ENCODE measurements at places on chromosomes 2 and 18.

- peak; percentile 57 for DNase-seq
These were observed 97.5 kb upstream of the CD302 start for GRCh38 chr2:159895258-159896065.

- no peak for DNase-seq
These were observed 146.7 kb downstream of the MBP start for GRCh38 chr18:76985951-76986236.

DNA sequence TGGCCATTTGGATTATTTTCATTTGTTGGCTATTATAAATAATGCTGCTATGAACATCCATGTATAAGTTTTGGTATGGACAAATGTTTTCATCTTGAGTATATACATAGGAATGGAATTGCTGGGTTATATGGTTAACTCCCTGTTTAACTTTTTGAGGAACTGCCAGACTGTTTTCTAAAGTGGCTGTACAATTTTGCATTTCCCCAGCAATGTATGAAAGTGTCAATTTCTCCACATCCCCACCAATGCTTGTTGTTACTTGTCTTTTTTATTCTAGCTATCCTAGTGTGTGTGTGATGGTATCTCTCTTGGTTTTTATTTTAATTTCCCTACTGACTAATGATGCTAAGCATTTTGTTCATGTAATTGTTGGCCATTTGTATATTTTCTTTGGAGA, 90.6 kb upstream of the CYP26B1 start:
- no peak for DNase-seq

DNA sequence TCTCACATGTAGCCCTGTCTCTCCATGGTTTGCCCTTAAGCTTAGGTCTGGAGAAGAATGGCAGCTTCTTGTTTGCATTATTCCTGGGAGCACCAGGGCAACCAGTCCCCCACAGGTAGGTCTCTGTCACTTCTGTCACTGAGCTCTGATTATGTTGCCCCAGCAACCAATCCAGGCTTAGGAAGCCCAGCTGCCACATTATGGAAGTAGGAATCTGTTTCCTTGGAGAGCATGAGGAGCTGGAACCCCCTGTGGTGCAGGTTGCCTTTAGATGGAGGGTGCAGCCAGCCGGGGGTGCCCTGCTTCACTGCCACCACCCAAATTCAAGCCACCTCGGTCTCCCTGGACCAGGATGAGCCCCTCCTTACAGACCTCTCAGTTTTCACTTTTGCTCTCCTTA, 4.8 kb downstream of the RESP18 start:
- no peak for DNase-seq

- no peak for DNase-seq
These were observed 1.8 kb downstream of the ASIC4 start for GRCh38 chr2:219515874-219516629.

DNA sequence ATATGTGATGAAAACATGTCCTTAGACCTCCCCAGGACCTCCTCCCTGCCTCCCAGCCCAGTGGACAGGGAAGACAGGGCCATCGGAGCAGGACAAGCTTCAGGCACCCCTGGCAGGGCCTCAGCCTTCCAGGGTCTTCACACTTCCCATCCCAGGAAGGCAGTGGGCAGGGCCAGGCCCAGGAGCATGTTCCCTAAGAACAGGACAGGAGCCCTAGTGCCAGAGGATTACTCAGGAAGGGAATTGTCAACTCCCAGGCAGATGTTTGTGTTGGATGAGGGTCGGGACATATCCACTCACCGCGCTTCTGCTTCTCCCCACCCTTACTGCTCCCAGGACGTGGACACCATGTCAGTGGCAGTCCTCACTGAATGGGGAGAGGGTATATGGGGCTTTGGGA, 138.9 kb downstream of the TNS1 start:
- no peak for DNase-seq

GRCh38 chr2:42013409-42013808, 34.4 kb upstream of the PKDCC start:
- no peak for DNase-seq

DNA sequence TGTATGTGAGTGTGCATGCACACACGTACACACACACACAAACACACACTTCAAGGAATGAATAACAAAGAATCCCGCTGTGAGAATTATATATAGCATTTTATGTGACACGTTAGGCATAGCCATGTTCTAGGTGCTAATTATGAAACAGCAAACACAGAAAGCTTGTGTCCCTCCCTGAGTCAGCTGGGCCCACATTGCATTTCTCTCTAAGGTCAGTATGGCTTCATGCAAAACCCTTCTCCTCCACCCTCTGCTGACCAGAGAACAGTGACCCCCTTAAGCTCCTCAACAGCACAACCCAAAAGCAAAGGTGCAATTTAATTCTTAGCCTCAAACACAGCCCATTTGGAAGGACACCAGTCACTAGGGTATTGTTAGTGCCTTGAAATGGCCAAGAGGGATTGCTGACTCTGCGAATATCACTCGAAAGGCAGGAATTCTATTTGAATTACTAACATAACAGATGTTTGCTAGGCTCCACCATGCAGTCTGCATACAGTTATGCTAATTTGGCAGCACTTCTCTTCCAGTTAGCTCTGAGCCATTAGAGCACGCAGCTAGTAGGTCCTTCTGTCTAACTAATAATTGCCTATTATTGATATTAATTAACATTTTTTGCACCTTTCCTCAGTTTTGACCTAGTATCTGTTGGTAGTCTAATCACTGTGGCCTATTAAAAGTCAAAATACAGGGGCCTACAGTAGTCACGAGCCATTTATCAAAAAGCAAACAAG, 149.0 kb downstream of the LNPK start:
- DNase-seq: no peak

- DNase-seq: no peak
These were observed 35.4 kb downstream of the TMX3 start for GRCh38 chr18:68679528-68679927.

DNA sequence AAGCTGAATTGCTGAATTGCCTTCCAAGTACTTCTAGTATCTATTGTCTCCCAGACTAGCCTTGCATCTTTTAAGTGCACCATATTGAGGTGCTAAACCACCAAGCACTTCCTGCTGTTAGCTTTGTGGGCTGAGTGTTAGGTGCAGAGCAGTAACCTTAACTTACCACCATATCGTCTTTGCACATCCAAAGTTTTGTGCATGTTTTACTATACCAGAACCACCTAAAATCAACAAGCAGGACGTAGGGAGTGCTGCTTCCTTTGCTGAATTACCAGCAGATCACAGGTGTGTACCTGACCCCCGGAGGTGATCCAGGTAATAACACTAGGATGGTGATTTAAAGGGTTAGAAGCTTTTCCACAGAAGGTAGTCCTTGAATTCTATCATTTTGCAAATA, 359.9 kb upstream of the HNRNPA3 start:
- DNase-seq: peak; percentile 69

- no peak for DNase-seq
These were observed 167.9 kb upstream of the NXPH2 start for GRCh38 chr2:138948070-138948539.

GRCh38 chr2:19688059-19688458, 213.7 kb downstream of the TTC32 start:
- no peak for DNase-seq

- no peak for DNase-seq
These were observed 56.5 kb downstream of the CIB4 start for GRCh38 chr2:26584656-26585055.

- DNase-seq: no peak
These were observed 301.4 kb upstream of the SYT4 start for GRCh38 chr18:43578706-43579105.

DNA sequence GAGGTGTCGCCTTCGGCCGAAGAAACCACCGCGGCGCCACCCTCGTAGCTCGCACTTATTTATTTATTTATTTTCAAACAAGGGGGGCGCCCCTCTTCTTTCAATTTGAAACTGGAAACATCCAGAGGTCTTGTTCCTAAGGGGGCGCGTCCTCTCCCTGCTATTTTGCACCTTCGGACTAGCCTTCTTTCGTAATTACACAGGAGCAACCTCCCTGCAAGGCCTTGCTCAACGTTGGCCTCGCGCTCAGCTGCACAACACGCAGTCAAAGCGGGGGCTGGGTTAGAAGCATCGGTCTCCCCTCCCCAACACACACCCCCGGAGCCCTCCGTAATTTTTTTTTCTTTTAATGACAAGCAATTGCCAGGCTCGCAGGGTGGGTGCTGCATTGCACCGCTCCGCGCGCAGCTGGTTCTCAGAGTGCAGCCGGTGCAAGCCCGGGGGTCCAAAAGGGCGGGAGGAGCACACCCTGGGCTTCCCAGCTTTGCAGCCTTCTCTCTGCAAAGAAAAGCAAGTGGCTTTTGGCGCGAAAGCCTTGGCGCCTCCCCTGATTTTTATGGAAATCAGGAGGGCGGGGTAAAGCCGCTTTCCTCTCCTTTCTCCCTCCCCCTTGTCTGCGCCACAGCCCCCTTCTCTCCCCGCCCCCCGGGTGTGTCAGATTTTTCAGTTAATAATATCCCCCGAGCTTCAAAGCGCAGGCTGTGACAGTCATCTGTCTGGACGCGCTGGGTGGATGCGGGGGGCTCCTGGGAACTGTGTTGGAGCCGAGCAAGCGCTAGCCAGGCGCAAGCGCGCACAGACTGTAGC, at the start of gene MYCN:
TSS of gene MYCN (plus strand) at position 697 of the 807 bp plus-strand sequence. CDS start 1,515 bp downstream, outside the sequence.
- DNase-seq: peak; percentile 67

DNA sequence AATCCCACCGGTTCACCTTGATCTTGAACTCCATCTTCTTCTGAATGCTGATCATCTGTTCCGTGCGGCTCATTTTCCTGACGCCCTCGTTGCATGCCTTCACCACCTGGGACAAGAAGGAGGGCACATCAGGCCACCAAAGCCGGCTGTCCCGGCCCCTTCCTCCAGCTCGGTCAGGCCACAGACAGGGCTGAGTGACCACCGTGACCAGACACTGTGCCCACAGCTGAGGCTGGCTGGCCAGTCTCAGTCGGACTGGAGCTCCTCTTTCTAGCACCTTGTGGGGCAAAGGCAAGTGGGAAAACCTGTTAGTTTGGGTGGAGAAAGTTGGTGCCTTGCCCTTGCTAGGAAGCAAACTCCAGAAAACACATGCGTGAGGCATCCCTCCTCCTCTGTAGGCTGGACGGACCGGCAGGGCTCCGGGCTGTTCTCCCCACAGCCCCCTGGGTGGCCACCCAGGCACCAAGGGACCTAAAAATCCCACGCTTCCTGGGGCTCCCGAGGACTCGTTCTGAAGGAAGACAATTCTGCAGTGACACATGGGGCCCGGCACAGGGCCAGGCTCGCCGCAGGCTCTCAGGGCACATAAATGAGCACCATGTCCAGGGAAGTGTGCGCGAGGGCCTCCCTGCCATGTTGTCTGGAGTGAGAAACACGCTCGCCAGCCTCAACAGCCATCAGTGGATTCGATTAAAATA, 15.3 kb downstream of the SNORC start:
- no peak for DNase-seq

DNA sequence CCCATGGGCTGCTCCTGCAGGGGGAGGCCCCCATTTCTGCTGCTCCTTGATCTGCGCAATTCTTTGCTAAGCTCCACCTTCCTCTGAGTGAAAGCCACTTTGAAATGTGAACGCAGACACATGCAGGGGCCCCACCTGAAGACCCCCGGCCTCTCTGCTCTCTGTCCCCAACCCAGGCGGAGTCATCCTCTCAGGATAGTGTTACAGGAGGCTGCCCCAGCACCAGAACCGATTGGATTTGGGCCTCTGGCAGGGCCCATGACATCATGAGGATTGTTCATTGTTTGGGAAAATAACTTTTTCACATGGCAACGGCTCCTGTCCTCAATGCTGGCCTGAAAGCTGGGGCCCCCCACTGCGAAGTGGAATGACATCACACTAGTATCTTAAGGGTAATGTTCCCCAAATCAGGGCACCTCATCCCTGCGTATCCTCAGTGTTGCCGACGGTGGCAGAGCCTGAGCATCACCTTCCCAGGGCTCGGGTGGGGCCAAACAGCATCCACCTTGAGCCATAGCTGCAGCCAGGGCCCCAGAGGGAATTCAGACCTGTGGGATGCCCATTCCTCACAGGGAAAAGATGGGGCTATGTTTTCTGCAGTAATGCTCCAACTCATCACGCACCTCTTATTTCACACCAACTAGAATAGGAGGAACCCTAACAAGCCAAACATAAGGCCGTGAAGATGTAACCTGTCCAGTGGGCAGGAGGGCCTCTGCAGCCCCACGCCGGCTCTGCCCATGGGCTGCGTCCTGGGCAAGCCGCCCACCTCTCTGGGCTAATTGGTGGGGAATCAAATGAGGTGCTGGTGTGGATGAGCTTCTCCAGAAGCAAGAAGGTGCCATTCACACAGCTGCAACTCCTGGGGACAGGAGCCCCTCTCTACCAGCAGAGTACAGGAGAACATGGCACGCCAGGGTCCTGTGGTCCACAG, 2.7 kb upstream of the ERFE start:
- DNase-seq: no peak

DNA sequence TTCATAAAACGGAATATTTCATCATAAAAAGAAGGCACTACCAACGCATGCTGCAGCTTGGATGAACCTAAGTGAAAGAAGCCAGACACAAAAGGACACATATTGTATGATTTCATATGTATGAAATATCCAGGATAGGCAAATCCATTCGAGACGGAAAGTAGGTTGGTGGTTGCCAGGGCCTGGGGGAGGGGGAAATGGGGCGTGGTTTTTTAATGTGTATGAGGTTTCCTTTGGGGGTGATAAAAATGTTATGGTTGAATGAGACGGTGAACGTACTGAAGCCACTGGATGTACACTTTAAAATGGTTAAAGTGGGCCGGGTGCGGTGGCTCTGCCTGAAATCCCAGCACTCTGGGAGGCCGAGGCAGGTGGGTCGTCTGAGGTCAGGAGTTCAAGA, 20.0 kb upstream of the SPATA3 start:
- DNase-seq: no peak

- no peak for DNase-seq
These were observed 8.9 kb downstream of the TSPYL6 start for GRCh38 chr2:54247115-54247514.

GRCh38 chr18:75134611-75134975, 74.3 kb downstream of the PTGR3 start:
- DNase-seq: no peak

- DNase-seq: no peak
These were observed 42.4 kb downstream of the ASXL2 start for GRCh38 chr2:25835906-25836305.

- DNase-seq: no peak
These were observed 21.5 kb downstream of the GPR155 start for GRCh38 chr2:174465327-174465726.

DNA sequence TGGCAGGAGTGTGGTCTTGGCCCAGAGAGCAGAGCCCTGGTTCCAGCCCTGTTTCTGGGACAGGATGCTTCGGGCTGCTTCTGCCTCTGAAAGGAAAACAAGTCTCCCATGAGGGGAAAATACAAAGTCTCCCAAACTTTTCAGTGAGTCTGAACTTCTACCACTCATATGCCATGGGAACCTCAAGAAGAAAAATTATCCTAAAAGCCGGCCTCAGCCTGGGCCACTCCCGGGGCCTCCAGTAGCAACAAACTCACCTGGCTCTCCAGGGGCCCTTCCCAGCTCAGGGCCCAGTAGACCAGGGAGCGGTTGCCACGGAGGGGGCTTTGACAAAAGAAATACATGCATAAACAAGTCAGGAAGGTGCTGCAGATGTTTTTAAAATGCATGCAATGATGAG, 289.2 kb upstream of the HDAC4 start:
- DNase-seq: no peak

DNA sequence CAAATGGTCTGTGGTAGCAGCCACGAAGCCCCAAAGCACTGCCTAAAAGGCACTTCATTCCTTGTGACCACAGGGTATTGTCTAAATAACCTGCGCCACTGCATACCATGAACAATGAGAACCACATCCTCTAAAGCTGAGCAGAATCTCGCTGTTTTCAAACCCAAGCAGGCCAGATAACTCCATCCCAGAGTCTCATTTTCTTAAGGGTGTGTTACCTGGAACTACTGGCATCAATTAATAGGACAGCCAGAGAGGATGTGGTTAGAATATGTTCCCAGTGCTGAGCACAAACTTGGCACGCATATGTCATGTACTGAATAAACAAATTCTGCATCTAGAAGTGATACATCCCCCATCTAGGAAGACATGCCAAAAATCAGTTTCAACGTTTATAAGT, 13.0 kb downstream of the VPS4B start:
- peak; percentile 25 for DNase-seq
